ENCODE measurements at places on chromosomes 2 and 18.

- no peak for DNase-seq
These were observed 53.0 kb downstream of the EPAS1 start for GRCh38 chr2:46350029-46350689.

GRCh38 chr2:27960237-27960912, 69.8 kb downstream of the BABAM2 start:
- DNase-seq = no peak

- DNase-seq = no peak
These were observed 175.4 kb upstream of the NETO1 start for GRCh38 chr18:73043211-73043610.

DNA sequence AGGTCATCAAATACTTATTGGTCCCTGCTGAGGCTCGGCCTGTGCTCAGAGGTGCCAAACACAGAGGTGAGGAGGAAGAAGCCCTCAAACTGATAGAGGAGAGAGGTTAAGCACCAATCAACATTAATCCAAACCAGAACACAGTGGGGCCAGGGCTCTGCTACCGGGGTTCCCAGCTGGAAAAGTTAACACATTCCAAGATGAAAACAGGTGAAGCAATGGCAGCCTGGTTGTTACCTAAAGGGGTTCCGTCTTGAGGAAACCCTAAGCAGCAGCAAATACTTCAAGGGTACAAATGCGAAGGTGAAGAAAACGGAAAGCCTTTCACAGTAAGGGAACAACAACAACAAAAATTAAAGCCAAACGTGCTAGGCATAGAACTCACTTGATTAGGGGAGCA, 5.4 kb downstream of the TGFA start:
- DNase-seq = no peak

GRCh38 chr2:172461591-172462372, 34.4 kb downstream of the ITGA6 start:
- peak; percentile 31 for DNase-seq

- DNase-seq = no peak
These were observed 26.0 kb downstream of the ATOH8 start for GRCh38 chr2:85779641-85780315.

DNA sequence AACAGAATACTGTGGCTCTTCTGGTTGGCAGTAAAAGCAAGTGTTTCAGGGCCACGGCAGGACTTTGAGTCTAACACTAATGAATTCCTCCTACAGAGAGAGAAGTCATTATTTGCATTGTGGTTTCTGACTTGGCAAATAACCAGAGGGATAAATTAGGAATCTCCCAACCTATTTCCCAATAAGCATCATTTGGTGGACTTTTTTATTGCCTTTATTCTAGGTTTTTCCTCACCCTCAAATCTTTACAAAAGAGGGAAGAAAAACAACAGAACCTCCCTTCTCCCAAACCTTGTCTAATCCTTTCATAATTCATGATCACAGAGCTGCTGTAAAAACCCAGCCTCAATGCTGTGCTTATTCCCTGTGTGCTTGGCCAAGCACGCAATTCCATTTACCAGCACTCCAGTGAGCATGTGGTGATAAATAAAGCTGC, 179.7 kb downstream of the AGPS start:
- DNase-seq = no peak

GRCh38 chr18:49959176-49959575, 145.8 kb upstream of the ACAA2 start:
- no peak for DNase-seq

DNA sequence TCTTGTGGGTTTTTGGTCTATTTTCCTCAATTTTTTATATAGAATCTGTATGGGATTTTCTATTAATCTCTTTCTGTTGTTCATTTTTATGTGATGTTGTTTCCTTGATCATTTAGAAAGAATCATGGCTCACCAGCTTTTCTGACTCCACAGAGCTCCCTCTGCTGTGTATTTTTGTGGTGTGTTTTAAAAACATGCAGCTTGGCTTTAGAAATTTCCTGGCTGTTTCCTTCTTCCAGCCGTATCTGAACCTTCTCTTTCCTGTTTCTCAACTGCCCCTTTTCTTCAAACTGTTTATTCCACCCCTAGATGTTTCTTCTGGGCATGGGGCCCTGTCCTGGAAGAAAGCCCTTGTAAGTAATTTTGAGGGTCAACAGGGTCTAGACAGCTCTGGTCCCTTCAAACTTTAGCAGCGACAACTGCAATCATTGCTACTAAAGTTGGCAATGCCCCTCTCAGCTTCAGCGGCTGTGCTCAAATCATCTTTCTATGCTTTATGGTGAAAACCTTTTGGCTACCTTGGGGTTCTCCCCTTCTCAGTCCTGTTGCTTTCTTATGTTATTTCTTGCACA, 17.6 kb upstream of the COPS8 start:
- DNase-seq = no peak

GRCh38 chr2:239167011-239167673, 233.7 kb downstream of the HDAC4 start:
- DNase-seq = no peak

GRCh38 chr2:47249931-47250330, 94.8 kb upstream of the STPG4 start:
- no peak for DNase-seq

GRCh38 chr2:24153478-24153877, 21.4 kb upstream of the FAM228A start:
- DNase-seq = no peak

GRCh38 chr2:231057590-231057989, 923 bp downstream of the PSMD1 start:
- DNase-seq = no peak

DNA sequence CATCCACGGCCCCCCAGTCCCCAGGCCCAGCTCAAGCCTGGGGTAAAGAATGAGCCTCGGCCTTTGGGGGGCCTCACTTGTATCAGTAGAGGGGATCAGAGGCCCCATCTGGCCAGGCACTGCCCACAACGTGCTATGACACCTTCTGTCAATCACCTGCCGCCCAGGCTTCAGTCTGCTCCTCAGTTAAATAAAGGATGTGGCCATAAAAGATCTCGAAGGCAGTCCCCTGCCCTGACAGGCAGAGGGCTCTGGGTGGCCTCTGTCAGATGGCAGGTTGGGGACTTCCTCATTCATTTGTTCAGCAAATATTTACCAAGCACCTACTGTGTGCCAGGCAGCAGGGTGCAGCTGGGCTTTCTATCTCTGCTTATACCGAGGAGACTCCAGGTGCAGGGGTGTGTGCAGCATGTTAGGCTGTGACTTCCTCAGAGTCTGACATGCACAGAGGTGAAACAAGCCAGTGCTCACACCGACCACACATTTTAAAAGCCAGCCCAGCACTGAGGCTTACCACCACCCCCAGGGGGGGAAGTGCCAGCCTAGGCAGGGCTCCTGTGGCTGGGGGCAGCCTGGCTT, 166.4 kb downstream of the GALNT1 start:
- DNase-seq = no peak

DNA sequence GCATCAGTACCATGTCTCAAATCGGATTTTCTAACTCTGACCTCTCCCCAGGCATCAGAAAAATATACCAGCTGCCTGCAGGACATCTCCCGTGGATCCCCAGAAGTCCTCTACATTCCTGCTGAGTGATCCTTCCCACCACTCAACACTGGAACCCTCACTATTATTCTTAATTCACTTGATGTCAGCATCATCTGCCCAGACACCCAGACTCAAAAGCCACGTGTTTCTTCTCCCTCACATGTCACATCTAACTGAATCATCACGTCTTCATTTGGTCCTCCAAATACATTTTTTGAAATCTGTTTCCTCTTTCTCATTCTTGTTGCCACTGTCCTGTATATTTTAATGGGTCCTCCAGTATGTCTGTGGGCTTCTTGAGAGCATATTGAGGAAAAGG, 218.6 kb downstream of the HRH4 start:
- no peak for DNase-seq

- DNase-seq = no peak
These were observed 28.9 kb upstream of the HDAC4 start for GRCh38 chr2:239429473-239430350.

- no peak for DNase-seq
These were observed 110.5 kb downstream of the ESCO1 start for GRCh38 chr18:21489919-21490495.

DNA sequence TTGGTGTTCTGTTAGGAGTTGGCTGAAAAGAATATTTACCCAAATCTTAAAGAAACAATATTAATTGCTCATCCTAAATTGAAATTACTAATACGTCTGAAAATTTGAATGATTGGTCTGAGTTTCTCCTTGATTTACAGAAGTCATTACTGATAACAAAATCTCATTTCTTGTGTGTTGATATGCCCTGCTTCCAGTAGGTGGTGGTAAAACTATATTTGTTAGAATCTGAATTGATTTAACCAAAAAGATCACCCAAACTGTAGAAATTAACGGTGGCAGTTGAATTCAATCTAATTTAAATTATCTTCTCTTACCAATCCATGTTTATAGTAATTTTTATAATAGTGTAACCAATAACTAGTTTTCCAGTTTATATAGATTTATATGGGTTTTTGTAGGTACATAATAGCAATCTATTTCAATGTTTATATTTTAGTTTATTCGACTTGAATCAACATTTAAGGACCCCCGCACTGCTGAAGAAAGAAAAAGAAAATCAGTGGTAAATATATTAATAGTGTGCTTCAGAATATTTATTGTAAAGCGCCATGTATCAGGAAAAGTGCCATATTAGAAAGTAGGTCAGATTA, 38.3 kb downstream of the PAPOLG start:
- DNase-seq = no peak

Measured in anterior cingulate cortex (tissue), 58 donors.